ENCODE measurements at places on chromosomes 7 and 10.

- no peak for DNase-seq
Measured at GRCh38 chr7:154638286-154638685, 364.6 kb downstream of the PAXIP1 start.

- no peak for DNase-seq
Measured at GRCh38 chr10:51083356-51083853, 9.1 kb downstream of the PRKG1 start.

GRCh38 chr10:12191715-12192114 lies 4.0 kb downstream of the NUDT5 start:
- DNase-seq: no peak

DNA sequence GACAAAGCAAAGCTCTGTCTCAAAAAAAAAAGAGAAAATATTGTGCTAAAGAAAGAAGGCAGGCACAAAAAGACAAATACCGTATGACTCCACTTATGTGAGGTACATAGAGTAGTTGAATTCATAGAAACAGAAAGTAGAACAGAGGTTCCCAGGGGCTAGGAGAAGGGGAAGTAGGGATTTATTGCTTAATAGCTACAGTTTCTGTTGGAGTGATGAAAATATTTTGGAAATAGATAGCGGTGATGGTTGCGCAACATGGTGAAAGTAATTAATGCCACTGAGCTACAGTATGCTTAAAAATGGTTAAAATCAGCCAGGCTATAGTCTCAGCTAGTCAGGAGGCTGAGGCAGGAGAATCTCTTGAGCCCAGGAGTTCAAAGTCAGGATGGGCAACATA lies 18.5 kb upstream of the NPFFR1 start:
- no peak for DNase-seq

GRCh38 chr7:17554341-17555015 lies 256.0 kb downstream of the AHR start:
- no peak for DNase-seq

DNA sequence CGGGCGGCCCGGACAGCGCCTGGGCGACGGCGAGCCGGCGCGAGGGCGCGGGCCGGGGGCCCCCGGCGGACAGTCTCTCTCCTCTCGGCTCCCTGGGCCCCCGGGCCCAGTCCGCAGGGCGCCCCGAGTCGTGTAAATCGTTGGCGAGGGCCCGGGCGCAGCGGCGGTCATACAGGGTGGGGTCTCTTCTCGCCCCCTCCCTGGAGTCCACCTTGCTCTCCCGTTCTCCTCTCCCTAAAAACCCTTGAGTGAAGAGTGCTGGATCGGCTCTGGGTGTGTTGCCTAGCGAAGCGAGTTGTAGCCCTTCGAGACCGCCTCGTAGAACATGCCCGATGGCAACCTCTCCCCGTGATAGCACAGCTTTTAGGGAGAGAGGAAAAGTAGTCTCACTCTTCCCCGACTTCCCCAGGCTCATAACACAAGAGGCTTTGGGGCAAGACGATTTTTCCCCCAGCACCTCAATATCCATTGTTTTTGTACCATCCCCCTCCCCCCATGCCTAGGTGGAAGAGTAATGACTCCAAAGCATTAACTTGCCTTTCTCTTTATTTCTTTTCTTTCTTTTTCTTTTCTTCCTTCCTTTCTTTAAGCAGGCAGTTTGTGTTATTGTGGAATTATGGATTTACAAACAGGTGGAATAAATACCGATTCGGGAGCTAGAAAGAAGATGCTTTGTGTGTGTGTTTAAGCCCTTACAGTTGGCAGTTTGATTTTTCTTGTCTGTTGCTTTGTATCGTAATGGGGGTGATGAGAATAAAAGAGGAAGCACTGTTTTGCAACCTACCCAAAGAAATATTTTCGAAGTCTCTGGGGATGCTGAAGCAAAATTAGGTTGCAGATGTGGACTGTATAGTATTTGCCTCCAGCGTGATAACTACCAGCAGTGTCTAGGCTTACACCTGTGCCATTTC lies 822 bp downstream of the SHOC2 start:
- DNase-seq: peak; percentile 30

- DNase-seq: no peak
Measured at GRCh38 chr7:140611641-140612040, 29.0 kb downstream of the DENND2A start.

- DNase-seq: peak; percentile 79
Measured at GRCh38 chr10:2927958-2928840, 139.1 kb upstream of the PFKP start.

- DNase-seq: peak; percentile 11
Measured at GRCh38 chr7:7772397-7772821, 54.0 kb upstream of the RPA3 start.

DNA sequence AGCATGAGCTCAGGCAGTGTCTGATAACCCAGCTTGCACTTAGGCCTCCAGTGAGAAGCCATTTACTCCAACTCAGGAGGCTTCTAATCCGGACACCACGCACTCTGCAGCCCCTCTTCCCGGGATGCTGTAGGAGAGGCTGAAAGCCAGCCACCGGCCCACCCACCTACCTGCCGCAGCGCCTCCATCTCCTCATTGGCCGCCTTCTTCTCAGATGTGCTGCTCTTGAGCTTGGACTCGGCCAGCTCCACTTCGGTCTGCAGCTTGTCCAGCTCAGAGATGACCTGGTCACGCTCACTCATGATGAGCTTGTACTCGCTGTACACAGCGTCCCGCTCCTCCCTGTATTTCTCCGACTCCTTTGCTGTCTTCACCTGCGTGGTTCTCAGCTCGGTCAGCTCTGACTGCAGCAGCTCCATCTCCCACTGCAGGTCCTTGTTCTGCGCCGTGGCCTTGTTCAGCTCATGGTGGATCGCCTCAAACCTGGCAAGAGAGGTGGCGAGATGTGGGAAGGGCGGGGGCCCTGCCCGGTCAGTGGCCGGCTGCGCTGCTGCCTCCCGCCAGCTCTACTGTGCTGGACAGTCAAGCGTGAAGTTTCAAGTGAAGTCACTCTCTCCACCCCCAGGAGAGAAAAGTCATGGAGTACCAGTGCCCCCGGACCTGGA lies 84.7 kb downstream of the DLG5 start:
- DNase-seq: no peak

GRCh38 chr7:139453673-139454321 lies 29.7 kb downstream of the KLRG2 start:
- DNase-seq: no peak

DNA sequence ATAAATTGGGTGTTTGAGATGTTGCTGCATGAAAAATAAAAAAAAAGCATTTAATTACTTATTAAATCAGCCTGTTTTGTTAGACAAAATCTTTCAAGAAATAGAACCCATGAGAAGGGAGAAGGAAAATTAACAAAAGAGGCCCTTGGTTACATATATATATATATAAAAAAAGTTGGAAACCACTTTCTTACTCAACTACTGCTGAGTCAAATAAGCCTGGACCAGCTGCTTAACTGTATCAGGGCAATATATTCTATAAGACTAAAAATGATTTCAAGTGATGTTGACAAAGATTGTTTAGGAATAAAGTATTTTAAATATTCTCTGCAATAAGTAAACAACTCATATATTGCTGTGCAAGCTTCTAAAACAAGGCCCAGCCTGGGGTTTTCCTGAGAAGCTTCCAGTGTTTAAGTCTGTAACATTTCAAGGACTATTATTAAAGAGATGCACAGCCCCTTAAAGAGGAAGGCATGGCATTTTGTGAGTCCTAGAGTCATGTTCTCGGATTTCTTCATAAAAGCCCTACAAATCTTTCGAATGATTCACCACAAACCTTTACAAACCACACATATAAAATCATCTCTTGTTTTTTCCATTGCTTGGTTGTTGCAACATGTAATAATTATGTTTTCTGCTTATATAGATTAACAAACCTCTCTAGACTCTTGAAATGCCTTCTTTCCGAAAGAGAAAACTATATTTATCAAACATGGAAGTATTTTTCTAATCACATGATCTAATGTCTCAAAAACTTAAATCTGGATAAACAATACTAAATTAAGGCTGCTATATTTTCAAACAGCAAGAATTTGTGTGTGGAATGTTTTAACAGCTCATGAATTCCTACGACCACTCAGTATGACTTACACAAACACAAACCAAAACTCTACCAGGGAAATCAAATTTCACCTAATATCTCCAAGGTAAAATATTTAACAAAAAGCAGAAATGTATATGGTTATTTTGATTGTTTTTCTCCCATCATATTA lies 14.3 kb downstream of the JAZF1 start:
- no peak for DNase-seq

GRCh38 chr10:124942317-124943169 lies 620 bp downstream of the ZRANB1 start:
- DNase-seq: no peak

DNA sequence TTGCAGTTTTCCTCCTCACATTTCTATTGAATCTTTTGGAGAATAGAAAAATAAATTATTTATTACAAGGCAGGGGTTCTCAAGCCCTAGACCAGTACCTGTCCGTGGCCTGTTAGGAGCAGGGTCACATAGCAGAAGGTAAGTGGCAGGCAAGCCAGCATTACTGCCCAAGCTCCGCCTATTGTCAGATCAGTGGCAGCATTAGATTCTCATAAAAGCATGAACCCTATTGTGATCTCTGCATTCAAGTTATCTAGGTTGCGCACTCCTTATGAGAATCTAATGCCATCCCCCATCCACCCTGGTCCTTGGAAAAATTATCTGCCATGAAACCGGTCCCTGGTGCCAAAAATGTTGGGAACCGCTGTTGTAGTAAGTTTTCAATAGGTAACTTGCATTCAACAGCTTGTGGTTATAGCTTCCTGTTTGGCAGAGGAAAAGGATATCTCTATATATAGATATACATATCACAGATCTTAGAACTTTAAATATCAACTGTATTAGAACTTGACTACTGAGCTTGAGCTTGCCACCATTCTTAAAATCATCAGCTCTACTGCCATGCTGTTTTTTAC lies 165.1 kb downstream of the AHR start:
- no peak for DNase-seq

DNA sequence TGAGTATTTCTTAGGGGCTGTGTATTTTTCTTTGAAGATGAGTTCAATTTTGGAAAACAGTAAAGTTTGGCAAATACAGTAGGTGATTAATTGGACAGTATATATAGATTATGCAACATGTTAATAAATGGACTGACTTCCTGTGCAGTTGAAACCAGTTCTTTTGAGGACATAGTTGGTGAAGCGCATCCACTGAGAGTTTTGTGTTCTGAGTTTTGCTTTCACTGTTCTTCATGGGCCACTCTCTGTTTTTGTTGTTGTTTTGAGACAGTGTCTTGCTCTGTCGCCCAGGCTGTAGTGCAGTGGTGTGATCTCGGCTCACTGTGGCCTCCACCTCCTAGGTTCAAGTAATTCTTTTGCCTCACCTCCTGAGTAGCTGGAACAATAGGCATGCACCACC lies 109.0 kb downstream of the SDHAF3 start:
- DNase-seq: no peak

DNA sequence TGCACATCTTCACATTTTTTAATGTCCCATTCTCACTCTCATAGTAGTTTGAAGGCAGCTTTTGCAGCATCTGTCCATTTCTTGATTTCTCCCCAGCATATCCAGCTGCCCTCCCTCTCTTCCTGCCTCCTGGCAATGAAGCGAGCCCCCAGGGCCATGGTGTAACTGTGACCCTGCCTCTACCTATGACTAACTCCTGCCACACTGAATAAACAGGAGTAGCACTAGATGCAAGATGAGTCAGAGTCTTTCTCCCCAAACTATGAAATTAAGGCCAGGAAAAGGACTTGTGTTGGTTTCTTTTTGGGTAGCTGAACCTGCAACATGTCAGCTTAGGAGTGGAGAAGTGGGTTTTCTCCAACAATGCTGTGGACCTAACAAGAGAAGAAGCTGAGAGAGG lies 329.0 kb downstream of the RNLS start:
- peak; percentile 6 for DNase-seq

- DNase-seq: no peak
Measured at GRCh38 chr10:5858811-5859210, 30.9 kb downstream of the ANKRD16 start.

GRCh38 chr10:88118729-88119128 lies 255.3 kb downstream of the PTEN start:
- no peak for DNase-seq

DNA sequence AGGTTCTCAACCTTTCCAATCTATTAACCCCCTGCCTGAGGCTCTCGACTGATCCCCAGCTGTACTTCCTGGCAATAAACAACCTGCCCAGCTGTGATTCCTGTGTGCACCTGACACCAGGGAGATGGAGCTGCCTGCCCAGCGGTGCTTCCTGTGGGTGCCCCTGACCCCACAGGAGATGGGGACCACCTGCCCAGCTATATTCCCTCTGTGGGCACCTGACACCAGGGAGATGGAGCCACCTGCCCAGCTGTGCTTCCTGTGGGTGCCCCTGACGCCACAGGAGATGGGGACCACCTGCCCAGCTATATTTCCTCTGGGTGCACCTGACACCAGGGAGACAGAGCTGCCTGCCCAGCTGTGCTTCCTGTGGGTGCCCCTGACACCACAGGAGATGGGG lies 184.0 kb downstream of the DIP2C start:
- no peak for DNase-seq

- DNase-seq: no peak
Measured at GRCh38 chr7:120441850-120442249, 168.9 kb downstream of the KCND2 start.

DNA sequence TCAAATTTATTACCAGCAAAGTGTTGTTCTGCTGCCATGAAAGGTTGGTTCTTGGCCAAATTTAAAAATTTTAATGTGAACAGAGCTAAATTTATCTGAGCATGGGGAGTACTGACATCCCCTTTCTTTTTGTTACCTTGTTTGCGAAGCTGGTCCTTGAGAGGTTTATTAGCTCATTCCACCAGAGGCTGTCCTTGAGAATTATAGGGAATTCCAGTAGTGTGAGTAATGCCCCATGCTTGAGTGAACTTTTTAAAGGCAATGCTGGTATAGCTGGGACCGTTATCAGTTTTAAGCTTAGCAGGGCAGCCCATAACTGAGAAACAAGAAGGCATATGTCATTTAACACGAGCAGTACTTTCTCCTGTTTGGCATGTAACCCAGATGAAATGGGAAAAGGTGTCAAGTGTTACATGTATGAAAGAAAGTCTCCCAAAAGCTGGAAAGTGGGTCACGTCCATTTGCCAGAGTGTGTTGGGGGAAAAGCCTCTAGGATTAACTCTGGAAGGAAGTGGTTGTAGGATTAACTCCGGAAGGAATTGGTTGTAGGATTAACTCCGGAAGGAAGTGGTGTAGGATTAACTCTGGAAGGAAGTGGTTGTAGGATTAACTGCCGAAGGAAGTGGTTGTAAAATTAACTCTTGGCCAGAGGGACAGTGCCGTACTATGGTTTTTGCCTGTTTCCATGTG lies 37.3 kb upstream of the AKR1C2 start:
- DNase-seq: no peak

Data from stimulated activated CD4-positive, alpha-beta T cell treated with anti-CD3 and anti-CD28 coated beads, Interleukin-2, amount 100 ng/mL, for 24 hours (primary cell).